ENCODE measurements at places on chromosomes 7 and 10.

GRCh38 chr10:6384847-6385246 is 182.1 kb downstream of the PFKFB3 start:
- no peak for DNase-seq

DNA sequence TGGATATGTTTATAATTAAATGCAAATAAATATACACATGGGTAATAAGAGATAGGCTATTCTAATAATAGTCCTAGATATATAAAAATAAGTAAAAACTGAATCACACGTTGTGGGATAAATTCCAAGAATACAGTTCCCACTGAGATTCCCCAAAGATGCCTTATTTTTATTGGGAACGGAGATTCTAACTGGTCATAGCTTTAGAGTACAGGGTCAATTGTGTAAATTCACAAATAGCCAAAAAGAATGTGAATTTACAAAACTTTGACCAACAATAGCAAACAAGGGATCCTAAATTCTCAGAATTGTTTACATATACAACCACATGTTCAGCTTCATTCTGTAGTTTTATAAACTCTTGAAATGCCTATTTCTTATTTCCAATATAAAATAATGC is 65.0 kb downstream of the VSTM4 start:
- DNase-seq = peak; percentile 33

DNA sequence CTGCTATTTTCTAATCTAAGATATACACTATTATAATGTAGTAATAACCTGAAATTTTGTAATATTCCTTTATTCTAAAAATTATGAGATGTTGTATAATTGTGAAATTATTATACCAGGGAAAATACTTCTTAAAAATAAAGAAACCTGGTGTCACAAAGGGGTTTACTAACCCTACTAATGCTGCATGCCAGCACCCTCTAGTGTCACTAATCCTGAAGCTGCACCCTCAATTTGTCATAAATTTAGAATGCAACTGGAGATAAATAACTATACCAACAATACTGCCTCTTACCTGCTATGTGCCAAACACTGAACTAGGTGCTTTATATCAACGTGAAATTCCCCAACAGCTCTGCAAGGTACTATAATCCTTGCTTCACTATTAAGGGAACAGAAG is 30.8 kb downstream of the TM9SF3 start:
- DNase-seq = peak; percentile 2

- DNase-seq = no peak
These were observed 6.4 kb upstream of the CSTF2T start for GRCh38 chr10:51705774-51706173.

- DNase-seq = no peak
These were observed 71.9 kb downstream of the C10orf105 start for GRCh38 chr10:71647526-71648253.

- DNase-seq = peak; percentile 79
These were observed 173.2 kb downstream of the RTKN2 start for GRCh38 chr10:62095181-62096122.

- no peak for DNase-seq
These were observed 139.2 kb upstream of the TMEM168 start for GRCh38 chr7:112929421-112929820.

DNA sequence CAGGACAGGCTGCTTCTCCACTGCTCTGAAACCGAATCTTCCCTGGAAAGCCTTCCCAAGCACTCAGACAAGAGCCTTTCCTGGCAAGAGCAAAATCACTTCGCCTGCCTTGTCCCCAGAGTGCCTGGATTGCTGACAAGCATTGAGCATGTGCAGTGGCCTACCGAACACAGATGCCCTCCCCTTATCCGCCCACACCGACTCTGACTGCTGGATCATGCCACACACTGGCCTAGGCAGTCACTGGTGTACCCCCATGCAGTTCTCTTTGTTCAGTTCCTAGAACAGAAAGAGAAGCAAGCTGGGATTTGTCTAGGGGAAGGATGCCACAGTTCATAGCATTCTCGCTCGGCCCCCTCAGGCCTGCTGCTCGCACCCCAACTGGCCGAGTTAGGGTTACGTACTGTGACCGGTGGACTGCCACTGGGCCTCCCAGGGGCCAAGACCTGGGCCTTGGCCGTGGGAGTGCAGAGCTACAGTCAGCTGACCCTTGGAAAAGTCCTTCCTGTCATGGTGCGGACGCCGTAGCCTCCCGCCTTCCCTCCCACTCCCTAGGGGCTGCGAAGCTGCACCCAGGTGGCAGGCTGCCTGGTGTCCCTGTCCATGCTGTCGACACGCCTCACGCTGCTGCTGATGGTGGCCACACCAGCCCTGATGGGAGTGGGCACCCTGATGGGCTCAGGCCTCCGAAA is 6.9 kb downstream of the ABCB8 start:
- no peak for DNase-seq

GRCh38 chr7:155457544-155458110 is 302 bp upstream of the EN2 start:
- no peak for DNase-seq

DNA sequence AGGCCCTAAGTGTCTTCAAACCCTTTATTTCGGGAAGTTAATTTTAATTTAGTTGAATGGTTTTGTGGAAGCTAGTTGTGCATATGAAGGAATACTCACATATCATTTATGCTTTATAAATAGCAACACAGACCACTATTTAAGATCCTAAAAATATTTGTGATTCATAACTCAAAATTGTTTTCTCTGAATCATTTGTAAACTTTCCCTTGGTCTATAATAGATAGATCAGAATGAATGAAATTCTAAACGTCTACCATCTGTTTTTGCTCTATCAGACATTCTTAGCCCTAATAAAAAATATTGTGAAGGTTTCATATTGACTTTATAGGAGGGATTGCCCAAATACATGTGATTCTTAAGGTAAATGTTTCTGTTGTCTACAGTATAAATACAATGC is 43.5 kb downstream of the LOXL4 start:
- no peak for DNase-seq

DNA sequence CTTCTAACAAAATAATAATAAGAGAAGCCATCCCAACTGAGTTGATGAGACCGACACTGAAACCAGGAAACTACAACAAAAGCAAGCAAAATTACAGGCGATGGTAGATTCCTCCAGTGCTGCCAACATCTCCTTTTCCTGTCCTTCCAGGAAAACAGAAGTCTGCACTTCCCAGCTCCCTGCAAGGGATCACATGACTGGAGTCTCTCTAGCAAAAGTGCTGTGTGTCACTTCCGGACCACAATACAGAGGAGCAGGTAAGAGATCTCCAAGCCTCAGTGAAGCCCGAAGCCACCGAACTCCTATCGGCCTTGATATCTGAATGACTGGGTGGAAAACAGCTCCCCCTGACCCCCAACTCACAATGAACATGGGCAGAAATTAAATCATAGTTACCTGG is 63.2 kb downstream of the SMURF1 start:
- DNase-seq = no peak

GRCh38 chr10:104031631-104032030 is 54.0 kb downstream of the COL17A1 start:
- no peak for DNase-seq

Measured in stromal cell of bone marrow (primary cell).